Fibroblast of skin of right quadriceps (primary cell): ENCODE measurements at places on chromosomes 16 and 17.
A peak's percentile ranks its signal among the peaks of the same experiment; 100 is the strongest.

GRCh38 chr16:85297881-85298280 lies 185.6 kb upstream of the CIBAR2 start:
- DNase-seq: no peak

GRCh38 chr17:75079023-75079373 lies 8.8 kb upstream of the SLC16A5 start:
- no peak for DNase-seq

DNA sequence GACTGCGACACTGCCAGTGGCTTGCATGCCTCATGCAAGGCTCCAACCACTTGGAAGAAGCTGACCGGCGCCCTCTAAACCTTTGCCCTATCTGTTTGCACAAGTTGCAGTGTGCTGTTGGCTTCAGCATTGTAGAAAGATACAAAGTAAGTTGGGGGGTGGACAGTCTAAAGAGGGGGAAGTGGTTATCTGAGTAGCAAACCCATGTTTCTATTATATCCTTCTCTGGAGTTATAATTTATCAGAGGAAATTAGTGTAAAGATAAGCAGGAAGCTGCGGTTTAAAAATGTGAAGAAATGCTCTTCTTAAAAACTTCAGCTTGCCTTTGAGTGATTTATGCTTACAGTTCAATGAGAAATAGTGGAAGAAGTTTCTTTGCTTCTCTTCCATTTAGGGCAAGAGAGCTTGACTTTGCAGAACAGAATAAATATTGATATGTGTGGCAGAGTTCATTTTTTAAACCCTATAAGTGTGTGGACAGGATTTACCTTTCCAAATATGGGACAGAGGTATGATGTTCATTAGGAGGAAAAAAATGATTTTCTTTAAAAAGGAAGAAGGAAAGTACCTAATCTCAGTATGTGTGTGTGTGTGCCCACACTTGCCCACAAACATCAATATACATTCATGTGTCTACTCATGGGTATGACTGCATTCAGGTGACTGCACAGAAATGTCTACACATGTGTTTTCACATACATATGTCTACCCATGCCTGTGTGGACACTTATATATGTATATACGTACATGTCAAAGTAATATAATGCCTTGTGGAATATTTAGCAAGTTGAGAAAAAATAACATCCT lies 8.1 kb downstream of the AMZ2 start:
- DNase-seq: no peak

- DNase-seq: no peak
Observed at GRCh38 chr16:28155293-28155692, 56.5 kb downstream of the XPO6 start.

- DNase-seq: no peak
Observed at GRCh38 chr17:81202318-81202717, 20.4 kb downstream of the CEP131 start.

DNA sequence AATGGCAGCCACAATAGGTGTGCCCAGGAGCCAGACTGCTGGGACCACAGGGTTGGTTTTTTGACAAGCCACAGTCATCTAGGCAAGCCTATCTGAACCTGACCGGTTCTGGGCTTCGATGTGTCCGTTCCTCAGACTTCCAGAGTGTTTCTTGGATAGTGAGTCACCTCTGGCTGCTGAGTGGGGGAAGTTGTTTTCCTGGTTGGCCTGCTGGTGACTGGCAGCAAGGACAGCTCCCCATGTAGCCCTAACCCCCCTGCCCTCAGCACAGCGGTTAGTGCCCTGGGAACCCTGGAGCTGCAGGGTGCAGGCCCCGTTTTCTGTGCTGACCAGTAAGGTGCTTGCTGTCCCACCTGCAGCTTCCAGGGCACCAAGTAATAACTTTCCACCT lies 65.5 kb downstream of the PLD6 start:
- peak; percentile 61 for DNase-seq
